Body of pancreas (tissue), 4 donors: ENCODE measurements at places on chromosomes 1 and 21. TPM values are rescaled to one million over a fixed set of nuclear protein-coding genes. Genes with fewer than 3 reads are reported as not detected.

Gene FALEC
- total RNA-seq = not detected

GRCh38 chr1:83676106-83676505 lies 322.8 kb downstream of the TTLL7 start:
- DNase-seq = no peak

Gene WARS2
- total RNA-seq = 4.9 TPM

DNA sequence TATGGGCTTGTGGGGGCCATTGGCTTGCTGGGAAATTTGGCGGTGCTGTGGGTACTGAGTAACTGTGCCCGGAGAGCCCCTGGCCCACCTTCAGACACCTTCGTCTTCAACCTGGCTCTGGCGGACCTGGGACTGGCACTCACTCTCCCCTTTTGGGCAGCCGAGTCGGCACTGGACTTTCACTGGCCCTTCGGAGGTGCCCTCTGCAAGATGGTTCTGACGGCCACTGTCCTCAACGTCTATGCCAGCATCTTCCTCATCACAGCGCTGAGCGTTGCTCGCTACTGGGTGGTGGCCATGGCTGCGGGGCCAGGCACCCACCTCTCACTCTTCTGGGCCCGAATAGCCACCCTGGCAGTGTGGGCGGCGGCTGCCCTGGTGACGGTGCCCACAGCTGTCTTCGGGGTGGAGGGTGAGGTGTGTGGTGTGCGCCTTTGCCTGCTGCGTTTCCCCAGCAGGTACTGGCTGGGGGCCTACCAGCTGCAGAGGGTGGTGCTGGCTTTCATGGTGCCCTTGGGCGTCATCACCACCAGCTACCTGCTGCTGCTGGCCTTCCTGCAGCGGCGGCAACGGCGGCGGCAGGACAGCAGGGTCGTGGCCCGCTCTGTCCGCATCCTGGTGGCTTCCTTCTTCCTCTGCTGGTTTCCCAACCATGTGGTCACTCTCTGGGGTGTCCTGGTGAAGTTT lies 550 bp downstream of the RXFP4 start:
- DNase-seq = no peak

DNA sequence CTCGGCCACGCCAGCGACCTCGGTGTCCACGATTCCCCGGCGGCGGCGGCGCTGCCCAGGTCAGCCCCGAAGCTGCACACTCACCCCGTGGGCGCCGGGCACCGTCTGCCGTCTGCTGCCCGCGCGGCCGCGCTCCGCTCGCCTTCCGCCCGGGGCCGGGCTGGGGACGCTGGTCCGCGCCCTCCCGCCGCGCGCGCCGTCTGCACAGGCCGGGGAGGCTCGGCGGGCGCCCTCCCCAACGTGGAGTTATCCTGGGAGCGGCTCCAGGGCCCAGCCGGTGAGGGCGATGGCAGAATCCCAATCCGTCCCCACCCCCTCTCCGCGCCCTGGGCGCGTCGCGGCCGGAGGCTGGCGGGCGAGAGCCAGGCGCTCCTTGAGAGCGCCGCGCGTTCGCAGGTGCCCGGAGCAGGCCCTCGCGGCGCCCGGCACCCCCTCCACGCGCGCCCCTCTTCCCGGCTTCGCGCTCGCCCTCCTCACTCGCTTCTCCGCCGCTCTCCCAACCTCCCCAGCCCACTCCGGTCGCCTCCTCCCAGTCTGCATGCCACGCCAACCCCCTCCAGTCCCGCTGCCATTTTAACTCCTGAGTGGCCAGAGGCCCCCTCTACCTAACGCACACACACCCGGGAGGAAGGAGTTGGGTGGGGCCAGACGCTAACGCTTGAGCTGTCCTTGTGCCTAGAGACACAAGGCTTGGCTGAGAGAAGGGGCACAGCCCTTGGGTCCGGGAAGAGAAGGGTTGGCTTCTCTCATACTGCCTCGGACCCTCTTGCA lies at the start of gene LRRN2:
Gene LRRN2 (minus strand): TSS at position 503 of the 771 bp plus-strand sequence. CDS start 65,746 bp downstream, outside the sequence.
- no peak for DNase-seq

Gene CYB561D1
- 6.2 TPM for total RNA-seq

Gene LYPD8
- not detected for total RNA-seq

GRCh38 chr1:67802565-67802964 lies 30.7 kb downstream of the GNG12 start:
- no peak for DNase-seq

GRCh38 chr1:226751703-226752102 lies 12.6 kb upstream of the ITPKB start:
- no peak for DNase-seq

Gene SPTA1
- not detected for total RNA-seq
